ENCODE measurements at places on chromosomes 11 and 22.

GRCh38 chr11:74283580-74284180 lies 27.8 kb downstream of the P4HA3 start:
- no peak for DNase-seq

DNA sequence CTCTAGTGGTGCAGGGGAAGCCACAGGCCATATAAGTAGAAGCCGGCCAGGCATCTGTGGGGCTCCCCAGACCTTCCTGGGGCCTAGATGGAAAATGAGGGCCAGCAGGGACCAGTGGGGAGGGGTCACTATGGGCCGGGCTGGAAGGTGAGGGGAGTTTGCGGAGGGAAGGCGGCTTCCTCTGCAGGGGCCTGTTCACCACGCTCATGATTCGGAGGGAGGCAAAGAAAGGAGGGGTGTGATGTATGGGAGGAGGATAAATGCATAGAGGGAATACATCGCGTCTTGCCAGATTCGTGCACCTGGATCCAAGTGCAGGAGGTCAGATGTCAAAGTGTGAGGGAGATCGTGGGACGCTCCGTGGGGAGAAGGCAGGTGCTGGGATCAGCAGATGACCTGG lies 6.9 kb downstream of the SLC16A8 start:
- DNase-seq = no peak

DNA sequence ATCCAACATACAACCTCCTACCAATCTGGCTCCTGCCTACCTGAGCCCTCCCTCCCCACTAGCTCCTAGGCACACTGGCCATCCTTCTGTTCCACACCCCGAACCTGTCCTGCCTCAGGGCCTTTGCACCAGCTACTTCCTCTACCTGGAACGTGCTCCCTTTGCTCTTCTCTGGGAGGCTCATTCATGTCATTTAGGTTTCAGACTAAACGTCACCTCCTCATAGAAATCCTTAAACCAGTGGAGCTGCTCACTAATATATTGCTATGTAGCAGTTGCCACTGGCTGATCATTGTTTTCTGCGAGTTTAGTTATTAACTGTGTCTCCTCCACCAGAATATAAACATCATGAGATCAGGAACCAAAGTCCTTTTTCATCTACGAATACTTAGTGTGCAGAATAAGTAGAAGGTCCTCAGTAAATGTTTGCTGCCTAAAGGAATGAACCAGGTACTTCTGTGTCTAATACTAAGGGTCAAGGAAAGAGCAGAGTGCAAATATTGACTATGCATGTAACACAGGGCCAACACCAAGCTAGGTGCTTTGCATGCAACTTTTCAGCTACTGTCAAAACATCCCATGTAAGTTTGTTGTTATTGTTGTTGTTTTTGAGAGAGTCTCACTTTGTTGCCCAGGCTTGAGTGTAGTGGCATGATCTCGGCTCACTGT lies 277.6 kb upstream of the SYN3 start:
- DNase-seq = no peak

DNA sequence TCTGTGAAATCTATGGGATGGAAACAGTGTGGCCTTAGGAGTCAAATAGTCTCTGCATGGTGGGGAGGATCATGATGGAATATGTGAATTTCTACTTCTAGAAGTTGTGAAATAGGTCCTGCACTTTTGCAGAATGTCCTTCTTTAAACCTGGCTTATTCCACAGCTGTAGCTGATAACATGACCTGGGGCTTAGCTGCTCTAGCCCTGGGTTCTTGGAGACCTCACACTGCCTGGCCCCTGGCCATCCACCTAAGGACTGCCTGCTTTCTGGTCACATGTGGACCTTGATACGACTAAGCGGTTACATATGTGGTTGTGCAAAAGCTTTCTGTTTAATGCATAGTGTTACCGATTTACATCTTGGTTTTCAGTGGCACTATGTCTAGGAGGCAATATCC lies 88.2 kb downstream of the SWAP70 start:
- DNase-seq = no peak

GRCh38 chr11:66891851-66892660 lies 35.2 kb downstream of the LRFN4 start:
- no peak for DNase-seq

GRCh38 chr11:12216041-12216451 lies 105.7 kb downstream of the MICAL2 start:
- DNase-seq = no peak

GRCh38 chr22:30878516-30879414 lies 89.8 kb downstream of the MORC2 start:
- no peak for DNase-seq

DNA sequence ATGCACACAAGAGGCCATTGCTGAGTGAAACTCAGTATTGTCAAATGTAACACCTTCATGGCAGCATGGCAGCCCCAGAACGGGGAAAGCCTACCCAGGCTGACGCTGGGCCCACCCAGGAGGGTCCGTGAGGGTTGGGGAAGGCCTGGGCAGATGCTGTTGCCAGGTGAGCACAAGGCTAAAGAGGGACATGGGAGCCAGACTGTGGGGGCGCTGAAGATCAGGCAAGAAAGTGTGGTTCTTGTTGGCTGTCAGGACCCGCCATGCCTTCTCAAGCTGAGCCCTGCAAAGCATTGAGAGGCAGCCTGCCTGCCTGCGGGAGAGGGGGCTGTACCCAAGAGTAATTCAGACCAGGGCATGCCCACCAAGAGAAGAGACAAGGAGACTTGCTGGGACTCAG lies 85.0 kb upstream of the PITPNB start:
- DNase-seq = no peak

- no peak for DNase-seq
Measured at GRCh38 chr11:79212741-79213190, 228.1 kb downstream of the TENM4 start.

DNA sequence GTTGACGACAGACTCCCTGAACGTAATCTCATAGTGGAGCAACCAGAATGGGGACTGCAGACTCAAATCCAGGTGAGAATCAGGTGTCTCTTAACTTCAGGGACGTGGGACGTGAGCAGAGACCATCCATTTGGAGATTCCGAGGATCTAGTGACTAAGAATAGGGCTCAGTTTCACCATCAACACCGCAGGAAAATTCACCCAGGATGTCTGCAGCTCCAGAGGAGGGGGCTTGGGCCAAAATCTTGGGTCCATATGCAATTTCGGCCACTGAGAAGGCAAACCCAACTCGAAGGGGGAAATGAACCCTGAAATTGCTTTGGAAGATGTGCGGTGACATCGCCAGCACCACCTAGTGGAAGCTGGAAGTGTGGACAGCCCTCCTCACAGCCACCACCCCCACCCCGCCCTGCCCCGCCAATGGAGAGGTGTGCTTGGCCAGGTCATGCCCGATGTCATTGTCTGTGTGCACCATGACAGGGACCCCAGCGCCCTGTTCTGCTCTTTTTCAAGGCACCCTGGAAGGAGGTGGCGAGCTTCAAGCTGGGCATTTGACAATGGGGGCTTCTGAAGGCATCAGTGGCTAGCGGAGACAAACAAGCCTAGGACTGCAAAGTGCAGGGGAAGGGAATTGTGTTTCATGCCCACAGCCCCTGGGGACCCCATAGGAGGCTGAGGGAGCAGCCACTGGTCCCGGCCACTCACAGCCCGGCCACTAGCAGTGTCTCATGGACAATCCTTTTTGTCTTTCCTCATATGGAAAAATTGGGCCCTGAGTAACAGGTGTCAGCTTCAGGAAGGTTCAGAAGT lies 24.8 kb downstream of the APOL1 start:
- DNase-seq = peak; percentile 38

DNA sequence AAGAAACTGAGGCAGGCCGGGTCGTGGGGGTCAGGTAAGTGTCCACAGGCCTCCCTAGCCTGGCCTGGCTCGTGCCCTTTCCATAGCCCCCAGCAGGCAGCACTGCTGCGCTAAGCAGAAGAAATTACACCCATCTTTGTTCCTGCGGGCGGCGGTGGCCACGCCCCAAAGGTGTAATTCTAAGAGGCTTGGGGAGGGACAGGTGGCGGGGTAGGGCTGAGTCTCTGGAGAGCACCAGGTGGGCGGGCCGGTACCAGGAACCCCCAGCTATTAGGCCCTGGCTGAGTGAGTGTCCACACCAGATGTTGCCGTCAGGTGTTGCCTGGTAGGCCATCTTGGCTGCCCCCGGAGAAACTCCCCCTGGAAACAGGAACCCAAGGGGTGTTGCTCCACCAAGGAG lies 12.3 kb upstream of the ARAP1 start:
- DNase-seq = no peak

- DNase-seq = no peak
Measured at GRCh38 chr11:62680825-62681240, 2.0 kb upstream of the UBXN1 start.

DNA sequence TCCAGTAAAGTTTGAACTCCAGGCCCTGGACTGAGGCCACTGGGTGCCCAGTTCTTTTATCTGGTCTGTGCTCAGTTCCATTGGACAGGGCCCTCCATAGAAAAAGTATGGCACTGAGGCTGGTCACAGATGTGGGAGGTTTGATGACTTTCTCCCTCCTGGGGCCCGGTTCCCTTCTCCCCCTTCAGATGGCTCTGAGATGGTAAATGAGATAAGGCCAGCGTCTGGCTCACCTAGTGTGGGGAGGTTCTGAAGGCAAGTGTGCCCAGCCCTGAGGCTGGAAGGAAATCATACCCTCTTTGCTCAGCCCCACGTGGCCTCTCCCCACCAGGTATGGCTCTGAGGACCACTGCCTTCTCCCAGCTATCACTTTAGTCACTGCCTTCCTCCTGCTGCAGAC lies 1.5 kb upstream of the CLDN5 start:
- DNase-seq = no peak

DNA sequence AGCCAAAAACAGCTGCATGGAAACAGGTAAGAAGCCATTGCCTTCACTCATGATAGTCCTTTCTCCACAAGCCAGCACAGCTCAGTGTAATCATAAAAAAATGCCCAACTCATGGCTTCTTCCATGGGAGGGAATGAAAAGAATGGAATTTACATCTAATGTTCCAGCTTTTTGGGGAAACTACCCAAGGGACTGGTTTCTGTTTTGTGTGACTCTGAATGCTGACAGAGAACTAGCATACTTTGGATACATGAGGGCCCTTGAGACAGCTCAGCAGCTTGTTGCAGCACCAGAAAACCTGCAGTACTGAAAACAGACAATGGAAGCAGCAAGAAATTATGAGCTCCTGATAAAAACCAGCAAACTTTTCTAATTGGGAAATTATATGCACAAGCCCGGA lies 24.2 kb upstream of the HORMAD2 start:
- no peak for DNase-seq

All from activated T-helper 1 cell treated with anti-CD3 and anti-CD28 coated beads, Interleukin-2, amount 50 U/mL, for 16 hours (primary cell).